Activated T-cell treated with anti-CD3 and anti-CD28 coated beads for 4 hours (primary cell): ENCODE measurements at places on chromosomes 16 and 17.
A peak's percentile ranks its signal among the peaks of the same experiment; 100 is the strongest.

GRCh38 chr16:78446992-78447563 lies 347.6 kb downstream of the WWOX start:
- DNase-seq = no peak

DNA sequence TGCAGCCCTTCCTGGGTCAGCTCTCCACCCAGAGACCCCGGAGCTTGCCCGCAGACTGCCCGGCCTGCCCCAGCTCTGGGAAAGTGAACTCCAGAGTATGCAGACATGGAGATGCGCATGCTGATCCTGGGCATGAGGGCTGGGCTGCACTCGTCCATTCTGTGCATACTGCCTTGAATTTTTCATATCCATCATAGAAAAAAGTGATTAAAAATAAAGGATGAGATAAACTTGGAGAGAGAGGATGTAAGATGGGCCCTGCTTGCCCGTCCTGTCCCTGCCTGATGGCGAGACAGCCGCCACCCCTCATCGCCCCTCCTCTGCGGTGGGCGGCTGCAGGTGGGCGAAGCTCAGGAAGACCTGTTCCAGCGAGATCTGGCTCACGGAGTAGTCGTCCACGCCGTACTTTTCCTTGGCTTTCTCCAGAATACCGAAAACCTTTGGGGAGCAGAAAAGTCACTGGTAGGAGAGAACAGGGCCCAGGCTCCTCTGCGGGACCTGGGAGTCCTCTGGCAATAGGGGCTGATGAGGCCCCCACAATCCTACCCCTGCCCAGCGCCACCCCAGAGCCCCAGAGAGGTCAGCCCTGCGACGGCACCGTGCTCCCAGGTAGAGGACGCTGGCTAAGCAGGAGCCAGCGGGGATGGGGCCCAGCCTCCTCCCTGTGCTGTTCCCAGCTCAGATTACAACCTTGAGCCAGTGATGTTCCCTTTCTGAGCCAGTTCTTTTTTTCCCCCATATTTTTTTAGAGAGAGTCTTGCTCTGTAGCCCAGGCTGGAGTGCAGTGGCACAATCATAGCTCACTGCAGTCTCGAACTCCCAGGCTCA lies 8.7 kb upstream of the RNPS1 start:
- no peak for DNase-seq

GRCh38 chr16:86566966-86567700 lies 504 bp downstream of the FOXC2 start:
- DNase-seq = no peak

DNA sequence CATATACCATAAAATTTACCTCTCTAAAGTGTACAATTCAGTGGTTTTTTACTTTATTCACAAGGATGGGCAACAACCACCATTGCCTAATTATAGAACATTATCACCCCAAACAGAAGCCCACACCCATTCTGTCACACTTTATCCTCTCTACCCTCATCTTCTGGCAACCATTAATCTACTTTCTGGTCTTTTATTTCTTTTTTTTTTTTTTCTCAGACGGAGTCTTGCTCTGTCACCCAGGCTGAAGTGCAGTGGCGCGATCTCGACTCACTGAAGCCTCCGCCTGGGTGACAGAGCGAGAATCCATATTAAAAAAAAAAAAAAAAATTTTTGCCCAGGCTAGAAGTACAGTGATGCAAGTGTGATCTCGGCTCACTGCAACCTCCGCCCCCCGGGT lies 90.7 kb upstream of the CLEC18B start:
- no peak for DNase-seq

DNA sequence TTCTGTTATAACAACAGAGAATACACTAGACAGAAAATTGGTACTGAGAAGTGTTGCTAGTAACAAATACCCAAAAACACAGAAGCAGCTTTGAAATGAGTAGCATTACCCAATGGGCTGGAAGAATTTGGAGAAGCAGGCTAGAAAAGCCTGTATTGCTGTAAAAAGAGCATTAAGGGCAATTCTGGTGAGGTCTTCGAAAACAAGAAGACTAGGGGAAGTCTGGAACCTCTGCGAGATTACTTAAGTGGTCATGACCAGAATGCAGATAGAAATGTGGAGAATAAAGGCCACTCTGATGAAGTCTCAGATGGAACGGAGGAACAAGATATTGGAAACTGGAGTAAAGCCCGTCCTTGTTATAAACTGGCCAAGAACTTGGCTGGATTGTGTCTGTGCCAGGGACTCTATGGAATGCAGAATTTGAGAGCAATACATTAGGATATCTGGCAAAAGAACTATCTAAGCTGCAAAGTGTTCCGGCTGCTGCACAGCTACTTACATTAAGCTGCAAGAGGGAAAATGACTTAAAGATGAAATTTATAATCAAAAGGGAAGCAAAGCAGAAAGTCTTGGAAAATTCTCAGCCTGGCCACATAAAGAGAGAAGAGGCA lies 44.9 kb upstream of the PEMT start:
- DNase-seq = no peak

DNA sequence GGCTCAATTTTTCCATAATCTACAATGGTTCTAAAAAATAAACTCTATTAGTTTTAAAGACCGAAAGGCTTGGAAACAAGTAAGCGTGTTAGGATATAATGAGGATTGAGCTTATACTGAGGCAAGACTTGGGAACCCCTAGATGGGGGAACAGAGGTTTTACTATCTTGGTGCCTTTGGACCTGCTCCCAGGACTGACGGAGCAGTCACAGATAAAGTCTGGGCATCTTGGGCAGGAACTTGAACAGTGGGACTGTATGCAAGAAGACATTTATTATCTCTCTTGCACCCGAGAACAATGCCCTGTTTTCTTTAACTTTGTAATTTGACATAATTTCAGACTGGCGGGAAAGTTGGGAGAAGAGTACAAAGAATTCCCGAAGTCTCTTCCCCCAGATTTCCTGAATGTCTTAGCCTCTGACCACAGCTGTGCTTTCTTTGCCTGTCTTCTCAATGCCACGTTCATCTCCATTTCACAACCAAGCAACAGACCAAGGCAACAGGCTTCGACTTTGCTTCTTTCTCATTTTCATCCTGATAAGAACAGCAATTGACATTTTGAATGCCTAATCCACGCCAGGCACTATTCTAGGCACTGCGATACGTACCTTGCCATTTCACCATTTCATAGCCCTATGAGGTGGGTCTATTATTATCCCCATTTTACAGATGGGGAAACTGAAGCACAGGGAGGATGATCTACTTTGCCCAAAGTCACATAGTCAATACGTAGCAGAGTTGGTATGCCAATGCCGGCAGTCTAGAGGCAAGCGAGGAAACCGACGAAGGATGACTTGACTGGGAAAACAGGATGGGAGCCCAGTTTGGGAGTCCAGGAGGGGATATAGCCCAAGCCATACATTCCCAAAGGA lies 3.0 kb upstream of the IL4R start:
- DNase-seq = no peak

- no peak for DNase-seq
Observed at GRCh38 chr17:55246583-55246982, 18.2 kb upstream of the HLF start.

DNA sequence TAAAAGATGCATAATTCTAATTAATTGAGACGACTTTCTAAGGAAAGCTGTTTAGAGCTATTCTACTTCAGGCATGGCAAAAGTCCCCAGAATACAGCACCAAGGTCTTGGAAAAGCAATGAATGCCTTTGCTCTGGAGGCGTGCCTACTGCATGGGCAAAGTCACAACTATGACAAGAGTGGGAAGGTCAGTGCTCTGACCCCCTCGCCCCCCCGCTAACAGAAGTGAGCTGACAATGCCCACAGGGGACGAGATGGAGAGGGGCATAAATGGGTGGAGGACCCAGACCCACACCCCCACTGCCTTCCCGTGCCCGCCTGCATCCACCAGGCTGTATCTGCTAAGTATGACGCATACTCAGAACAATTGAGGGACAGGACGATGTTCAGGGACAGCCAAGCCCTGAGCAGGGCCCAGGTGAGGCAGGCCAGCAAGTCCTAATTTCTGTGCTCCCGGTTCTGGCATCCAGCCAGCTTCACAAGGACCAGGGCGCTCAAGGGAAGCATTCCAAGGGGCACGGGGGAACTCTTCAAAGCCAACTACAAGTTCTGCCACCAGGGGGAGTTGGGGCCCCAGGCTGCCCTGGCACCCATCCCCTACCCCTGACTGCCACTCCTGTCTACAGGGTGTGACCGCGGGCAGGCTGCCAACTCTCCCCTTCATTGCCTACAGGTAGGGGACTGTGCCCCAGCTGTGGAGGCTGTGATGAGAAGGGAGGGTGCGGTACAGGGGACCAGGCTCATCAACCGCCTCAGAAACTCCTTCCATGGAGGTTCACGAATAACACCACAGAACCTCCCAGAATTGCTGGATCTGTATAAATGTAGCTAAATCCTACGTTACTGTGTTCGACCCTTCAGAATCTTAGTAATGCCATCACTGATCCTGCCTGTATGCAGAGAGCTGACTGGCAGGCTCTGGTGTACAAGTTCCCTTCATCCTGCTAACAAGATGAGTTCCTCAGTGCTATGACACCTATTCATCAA lies 20.8 kb downstream of the NPRL3 start:
- DNase-seq = peak; percentile 60

DNA sequence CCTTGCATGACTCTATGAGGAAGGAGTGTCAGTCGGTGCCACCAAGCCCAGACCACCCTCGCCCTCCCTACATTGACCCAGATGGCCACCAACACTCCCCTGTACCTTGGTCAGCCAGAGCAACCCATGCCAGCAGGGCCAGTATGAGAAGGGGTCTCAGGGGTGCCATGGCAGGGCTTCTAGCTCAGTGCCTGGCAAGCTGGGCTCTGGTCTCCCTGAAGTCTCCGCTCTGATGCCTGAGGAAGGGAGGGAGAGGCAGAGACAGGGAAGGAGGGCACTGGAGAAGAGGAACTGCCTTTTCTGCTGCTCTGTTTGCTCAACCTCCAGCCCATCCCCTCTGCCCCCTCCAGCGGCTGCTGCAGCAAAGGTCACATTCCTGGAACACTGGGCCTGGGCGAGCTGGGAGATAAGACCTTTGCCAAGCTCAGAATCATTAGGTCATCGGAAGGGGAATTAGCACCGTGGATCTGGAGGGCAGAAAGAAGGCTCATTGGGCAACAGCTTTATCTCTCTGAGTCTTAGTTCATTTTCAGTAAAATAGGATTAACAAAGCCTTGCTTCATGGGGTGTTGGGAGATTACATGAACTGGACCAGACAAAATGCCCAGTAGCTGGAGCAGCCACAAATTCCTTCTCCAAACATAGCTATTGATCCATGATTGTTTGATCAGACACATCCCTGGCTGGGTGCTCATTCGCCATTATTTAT lies at the start of gene VTN:
Gene VTN (minus strand): TSS at position 273 of the 709 bp plus-strand sequence. CDS start 104 bp downstream, at position 169.
- DNase-seq = no peak

DNA sequence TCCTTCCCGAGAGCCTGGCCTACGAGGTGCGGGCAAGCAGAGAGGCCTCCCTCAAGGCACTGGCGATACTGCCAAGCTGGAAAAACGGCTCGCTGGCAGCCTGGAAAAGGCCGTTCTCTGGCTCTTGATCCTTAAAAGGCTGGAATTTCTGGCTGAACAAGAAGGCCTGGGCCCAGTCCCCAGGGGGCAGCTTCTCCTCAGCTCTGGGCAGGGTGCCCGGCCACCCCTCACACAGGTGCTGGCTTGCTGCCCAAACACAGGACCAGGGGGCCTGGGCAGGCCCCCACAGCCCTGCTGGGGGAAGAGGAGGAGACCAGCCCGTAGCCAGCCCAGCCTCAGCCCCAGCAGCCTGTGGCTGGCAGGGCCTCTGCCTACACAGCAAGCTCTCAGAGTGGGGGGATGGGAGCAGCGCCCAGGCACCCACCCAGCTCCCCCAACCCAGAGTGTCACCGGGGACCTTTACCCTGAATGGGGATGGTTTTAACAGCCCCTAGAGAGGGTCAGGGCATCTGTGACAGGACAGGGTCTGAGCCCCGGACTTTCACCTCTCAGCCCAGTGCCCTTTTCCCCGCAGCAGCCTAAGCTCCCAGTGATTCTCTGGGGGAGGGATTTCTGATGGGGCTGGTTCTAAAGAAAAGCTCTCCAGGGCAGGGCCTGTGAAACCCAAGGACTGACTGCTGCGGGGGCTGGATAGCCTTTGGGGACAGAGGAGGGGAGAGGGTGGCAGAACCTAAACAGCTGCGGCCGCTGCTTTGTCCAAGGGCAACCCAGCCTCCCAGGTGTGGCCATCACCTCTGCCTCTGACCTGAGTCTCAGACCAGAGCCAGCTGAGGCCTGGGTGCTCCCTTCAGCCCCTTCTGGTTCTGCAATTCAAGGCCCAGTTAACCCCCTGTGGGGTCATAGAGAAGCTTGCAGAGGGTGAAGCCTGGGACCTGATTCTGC lies 38.6 kb upstream of the TOB1 start:
- no peak for DNase-seq

DNA sequence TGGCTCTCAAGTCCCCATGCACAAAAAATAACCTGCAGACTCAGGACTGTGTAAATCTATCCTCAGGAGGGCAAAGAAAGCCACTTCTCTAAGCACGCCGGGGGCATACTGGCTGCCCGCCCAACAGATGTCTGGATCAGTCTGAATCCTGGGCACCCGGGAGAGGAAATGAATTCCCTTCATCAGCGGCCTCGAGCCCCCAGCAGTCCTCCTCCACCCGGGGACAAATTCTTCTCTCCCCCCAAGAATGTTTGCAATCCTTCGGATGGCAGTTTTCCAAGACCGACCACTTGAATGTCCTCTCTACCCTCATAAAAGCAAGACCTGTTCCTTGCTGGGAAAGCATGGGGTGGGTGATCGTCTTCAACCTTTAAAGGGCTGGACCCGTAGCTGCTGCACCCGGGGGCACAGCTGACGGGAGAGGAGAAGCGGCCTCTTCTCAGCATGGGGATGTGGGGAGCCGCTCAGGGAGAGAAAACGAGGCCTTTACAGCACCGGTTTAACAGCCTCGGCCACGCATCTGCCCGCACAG lies 9.4 kb upstream of the MAP2K3 start:
- no peak for DNase-seq

DNA sequence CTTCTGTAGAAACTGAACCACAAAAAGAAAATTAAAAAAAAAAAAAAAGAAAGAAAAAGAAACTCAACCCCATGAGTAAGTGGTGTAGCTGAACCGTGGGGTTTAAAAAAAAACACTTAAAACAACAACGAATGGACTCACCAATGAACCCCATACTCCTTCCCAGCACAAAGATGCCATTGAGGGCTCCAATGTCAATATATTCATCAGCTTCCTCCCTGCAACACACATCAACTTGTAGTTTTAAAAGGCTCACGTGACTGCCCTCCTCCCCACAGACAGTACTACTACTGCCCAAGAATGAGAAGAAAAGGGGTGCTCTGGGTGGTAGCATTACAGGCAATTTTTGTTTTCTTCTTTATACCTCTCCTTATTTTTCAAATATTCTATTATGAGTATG lies 3.3 kb upstream of the KLHL11 start:
- no peak for DNase-seq

- no peak for DNase-seq
Observed at GRCh38 chr17:67422897-67423296, 45.8 kb downstream of the PITPNC1 start.

GRCh38 chr17:59832883-59833379 lies 59.8 kb downstream of the TUBD1 start:
- no peak for DNase-seq

DNA sequence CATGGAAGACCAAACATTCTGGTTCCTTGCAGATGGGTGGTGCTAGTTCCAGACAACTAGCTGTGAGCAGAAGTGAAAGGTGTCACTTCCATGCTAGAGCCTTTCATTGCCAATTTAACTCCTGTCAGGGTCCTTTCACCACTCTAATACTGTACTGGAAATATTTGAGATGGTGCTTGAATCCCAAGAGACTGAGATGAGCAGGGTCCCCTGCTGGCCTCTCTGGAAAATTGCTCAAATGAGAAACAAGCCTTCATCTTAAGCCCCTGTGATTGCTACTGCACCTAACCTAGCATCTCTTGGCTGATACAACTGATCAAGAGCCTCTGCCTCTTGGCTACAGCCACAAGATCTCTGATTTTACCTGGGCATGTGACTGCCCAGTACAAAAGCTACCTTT lies 7.4 kb upstream of the VAC14 start:
- DNase-seq = no peak
